Activated CD8-positive, alpha-beta T cell treated with anti-CD3 and anti-CD28 coated beads for 36 hours (primary cell): ENCODE measurements at places on chromosomes 1 and 21.

DNA sequence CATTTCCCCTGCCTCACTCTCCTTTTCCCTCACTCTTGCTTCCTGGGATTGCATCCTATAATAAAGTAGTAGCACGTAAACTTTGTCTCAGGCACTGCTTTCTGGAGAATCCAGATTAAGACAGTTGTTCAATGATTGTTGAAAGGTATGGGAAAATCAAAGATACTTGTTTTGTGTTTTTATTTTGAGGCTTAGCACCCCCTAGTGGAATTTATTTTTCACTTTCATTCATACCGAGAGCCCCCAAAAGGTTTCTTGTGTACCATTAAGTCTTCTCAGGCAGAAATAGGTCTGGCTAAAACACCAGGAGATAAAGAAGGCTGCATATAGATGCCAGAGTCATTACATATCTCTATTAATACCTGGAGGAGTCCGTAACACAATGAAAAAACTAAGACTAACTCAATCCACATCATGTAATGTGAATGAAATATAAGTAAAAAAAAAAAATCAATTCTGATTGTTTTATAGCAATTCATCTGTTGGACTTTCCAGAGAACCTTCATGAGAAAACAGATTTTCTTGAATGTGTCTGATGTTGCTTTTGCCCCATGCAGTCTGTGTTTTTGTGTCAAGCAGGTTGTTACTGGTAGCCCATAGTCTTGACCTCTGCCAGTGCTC, 103.5 kb downstream of the RPE65 start:
- DNase-seq: no peak

DNA sequence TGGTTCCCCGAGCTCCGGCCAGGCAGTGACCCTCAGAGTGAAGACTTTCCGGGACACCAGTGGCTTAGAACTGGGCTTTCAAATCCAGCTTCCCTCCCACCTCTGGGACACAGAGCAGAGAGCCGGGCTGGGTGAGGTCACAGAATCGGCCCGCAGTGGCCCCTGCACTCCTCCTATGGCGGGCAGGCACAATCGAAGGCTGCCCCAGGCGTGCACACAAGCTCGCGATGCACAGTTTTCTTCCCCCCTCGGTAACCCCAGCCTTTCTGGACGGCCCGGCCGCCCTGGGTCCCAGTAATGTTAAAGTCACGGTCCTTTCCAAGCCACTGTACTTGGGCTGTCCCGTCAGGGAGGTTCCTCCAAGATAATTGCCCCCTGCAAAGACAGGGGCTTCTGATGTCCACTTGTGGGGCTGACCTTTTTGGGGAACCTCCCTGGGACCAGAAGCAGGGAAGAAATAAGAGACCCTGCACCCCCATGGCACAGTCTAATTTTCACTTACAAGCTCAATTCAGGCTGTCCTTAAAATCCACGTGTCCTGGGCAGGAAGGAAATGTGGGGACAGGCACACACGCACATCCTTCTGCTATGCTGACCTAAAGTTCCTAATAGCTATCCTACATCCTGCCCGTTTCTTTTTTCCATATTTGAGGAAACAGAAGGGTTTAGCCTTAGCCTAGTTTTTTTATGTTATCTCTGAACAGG, 13.7 kb downstream of the TFF3 start:
- no peak for DNase-seq

DNA sequence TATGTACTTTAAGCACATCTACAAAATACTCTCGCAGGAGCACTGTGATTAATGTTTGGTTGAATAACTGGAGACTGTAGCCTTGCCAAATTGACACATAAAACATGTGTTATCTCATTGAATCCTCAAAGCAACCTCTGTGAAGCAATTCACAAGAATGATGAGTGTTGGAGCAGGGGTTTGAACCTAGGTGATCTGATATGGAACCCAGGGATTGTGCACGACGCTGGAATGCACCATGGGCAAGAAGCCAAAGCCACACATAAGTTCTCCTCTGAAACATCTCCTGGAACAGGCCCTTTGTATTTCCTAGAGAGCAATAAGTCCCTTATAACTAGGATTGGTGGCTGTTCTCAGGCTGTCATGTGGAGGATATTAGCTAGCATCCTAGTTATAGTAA, 124.6 kb upstream of the IVNS1ABP start:
- DNase-seq: no peak

GRCh38 chr1:181159451-181160140, 71.1 kb downstream of the IER5 start:
- DNase-seq: peak; percentile 65

DNA sequence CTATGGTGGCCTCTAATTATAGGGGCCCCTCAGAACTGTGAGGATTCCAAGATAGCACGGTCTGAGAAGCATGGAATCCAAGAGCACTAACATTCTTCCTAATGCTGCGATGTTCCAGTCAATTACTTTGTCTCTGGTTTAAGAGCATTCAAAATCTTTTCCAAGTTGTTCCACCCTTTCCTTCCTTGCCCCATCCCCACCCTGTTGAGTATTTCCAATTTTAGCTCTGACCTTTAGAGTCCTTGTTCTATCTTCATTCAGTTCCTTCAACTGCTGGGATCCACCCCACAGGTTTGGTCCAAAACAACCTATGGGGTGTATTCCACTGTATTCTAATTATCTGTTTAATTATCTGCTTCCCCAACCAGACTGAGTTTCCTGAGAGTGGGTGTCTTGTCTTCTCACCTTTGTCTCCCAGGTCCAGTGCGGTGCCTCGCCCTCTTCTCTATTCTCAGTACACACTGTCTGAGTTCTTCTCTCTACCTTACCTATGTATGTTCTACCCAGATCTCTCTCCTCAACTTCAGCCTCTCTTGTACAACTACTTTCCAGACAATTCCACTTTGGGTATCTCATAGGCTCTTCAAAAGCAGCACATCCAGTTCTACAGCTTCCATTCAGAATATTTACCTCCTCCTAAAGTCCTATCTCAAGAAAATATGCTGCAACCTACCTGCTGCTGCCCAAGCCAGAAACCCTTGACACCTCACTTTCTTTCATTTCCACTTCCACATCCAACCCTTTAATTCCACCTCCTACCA, 25.0 kb upstream of the BCL9 start:
- no peak for DNase-seq

- peak; percentile 57 for DNase-seq
Observed at GRCh38 chr1:115648717-115649691, 7.2 kb downstream of the VANGL1 start.

DNA sequence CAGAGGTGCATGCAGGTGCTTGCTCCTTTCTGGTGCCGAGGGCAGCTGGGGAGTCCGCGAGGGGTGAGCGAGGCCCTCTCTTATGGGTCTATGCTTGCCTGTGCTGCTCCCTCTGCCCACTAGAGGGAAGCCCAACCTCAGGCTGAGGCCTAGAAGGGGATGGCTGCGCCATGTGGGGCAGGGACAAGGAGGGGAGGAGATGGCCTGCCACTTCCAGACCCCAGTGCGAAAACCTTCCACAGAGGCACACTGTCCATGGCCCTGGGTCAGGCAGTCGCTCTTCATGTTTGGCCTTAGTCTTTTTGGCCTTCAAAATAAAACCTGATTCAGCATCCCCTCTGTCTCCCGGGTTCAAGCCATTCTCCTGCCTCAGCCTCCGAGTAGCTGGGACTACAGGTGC, 14.0 kb downstream of the RHBG start:
- peak; percentile 79 for DNase-seq

DNA sequence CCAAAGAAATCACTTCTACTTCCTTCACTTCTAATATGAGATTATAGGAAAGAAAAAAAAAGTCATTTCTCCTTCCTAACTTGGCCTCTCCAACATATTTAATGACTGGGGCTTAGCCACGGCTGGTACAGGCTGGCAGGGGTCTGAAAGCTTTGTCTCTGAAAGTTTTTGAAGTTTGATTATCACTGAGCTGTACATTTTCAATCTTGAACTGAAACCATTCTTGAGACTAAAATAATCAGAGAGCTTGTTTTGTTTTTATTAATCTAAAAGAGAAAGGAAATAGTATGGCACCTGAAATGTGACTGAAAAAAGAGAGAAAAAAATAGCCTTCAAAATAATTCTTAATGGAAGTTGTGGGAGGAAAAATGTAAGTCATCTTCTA, 3.8 kb upstream of the KRTAP19-8 start:
- DNase-seq: no peak

DNA sequence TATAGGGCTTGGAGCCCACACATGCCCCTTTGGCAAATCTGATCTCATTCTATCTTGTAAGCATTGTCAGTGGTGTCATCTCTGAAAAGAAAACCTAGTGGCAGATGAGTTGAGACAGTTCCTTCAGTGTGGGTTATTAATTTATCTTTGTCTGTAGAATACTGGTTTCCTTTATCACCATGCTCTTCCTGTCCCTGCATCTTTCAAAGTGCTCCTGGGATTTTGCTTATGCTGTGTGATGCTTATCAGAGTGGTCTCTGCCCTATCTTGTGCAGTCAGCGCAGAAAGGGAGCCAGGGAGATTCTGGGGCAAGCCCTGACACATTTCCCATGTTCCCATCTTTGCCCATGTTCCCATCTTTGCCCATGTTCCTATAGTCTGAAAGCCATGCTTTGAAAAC, 402.9 kb downstream of the RWDD3 start:
- no peak for DNase-seq

DNA sequence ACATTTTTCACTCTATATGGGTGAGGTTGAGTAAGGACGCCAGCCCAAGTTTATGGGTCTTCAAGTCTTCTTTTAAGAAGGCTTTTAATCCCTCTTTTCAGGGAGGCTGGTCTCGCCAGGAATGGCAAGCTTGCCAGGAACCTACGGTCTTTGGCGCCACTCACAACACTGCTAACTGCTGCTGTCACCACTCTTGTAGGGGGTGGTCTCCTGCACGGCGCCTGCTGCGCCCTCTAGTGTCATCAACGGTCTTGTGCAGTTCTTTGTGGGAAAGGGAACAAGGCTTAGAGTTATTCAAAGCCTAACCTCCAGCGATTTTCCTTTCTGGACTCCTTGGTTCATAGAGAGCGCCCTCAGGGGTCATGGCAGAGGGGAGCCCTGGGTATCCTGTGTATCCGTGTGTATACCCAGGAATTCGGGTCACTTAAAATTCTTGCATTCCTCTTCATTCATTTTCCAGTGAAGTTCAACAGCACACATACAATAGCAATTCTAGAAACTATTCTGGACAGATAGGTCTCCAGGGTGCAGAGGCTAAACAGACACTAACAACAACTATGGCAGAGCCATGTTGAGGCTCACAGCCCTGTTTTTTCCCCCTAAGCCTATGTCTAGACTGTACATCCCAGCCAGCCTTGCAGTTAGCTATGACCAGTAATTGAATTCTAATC, 392.8 kb upstream of the CAMK1G start:
- peak; percentile 51 for DNase-seq

DNA sequence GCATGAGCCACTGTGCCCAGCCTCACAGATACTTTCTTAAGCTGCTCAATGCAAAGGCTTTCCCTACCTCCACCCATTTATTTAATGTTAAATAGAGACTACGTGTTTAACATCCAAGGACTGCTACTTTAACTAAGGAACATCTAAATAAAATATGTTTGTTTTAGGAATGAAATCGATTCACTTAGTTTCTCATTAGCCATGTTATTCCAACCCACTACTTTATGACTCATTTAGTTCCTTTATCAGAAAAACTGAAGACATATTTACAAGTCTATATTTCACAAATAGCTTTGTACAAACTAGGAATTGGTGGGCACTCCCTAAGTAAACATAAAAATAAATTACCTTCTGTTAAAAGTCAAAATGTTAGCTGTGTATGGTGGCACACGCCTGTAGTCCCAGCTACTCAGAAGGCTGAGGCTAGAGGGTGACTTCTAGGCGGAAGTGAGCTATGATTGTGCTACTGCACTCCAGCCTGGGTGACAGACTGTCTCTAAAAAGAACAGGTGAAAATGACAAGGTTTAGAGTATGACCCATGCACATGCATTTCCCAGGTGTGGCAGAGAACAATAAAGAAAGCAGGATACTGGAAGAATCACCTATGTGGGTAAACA, 39.9 kb upstream of the AK4 start:
- DNase-seq: no peak

DNA sequence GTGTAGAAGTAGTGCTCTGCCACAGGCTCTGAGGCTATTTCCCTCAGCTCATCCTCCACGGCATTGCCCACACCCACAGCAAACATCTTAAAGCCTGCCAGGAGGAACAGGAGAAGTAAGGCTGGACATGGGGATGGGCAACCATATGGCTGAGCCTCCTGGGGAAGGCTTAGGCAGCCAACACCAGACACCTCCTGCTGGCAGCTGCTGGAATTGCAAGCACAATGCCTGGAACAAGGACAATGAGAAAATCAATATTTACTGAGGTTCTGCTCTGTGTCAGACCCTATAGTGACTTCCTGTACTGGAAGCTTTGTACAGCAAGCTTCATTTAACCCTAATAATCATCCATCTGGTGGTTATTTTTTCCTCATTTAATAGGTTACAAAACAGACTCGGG, 8.2 kb downstream of the MATN1 start:
- DNase-seq: peak; percentile 57

GRCh38 chr1:21110163-21110562, 66.5 kb downstream of the EIF4G3 start:
- DNase-seq: no peak

GRCh38 chr1:228207381-228207810, 448 bp upstream of the OBSCN start:
- no peak for DNase-seq

DNA sequence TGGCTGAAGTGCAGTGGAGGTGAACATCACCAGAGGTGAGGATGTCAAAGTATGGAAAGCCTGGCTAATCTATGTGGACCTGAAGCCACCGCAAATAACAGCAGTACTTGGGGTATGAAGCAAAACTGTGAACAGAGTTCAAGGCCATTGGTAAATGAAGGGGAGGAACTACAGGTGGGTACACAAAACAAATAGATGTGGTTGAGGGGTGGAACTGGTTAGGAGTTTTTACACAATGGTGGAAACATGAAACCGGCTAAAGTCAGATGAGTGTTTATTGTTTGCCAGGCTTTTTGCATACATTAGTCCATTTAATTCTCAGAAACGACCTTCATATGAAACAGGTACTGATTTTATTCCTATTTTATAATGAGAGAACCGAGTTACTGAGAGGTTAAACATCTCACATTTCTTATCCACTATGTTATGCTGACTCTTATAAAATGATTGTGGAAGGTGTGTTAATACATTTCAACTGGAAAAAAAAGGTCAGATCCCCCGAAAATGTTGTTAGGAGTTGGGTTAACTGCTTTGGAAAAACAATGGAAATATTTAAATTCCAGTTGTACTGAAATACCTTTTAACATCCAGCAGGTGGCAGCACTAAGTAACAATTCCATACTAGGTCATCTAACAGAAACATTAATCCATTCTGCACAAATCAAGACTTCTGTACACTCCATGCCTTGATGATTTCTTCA, 44.3 kb upstream of the GTF2B start:
- DNase-seq: peak; percentile 8

GRCh38 chr1:232426801-232427200, 203.1 kb downstream of the SIPA1L2 start:
- no peak for DNase-seq

- DNase-seq: no peak
Observed at GRCh38 chr1:106814418-106814817, 242.1 kb upstream of the PRMT6 start.
